ENCODE measurements at places on chromosomes 13 and 19.

GRCh38 chr19:41195675-41196497, 2.9 kb downstream of the CYP2S1 start:
- DNase-seq, result peak; percentile 72

GRCh38 chr13:28204690-28205443, 66.5 kb downstream of the PAN3 start:
- peak; percentile 27 for DNase-seq

DNA sequence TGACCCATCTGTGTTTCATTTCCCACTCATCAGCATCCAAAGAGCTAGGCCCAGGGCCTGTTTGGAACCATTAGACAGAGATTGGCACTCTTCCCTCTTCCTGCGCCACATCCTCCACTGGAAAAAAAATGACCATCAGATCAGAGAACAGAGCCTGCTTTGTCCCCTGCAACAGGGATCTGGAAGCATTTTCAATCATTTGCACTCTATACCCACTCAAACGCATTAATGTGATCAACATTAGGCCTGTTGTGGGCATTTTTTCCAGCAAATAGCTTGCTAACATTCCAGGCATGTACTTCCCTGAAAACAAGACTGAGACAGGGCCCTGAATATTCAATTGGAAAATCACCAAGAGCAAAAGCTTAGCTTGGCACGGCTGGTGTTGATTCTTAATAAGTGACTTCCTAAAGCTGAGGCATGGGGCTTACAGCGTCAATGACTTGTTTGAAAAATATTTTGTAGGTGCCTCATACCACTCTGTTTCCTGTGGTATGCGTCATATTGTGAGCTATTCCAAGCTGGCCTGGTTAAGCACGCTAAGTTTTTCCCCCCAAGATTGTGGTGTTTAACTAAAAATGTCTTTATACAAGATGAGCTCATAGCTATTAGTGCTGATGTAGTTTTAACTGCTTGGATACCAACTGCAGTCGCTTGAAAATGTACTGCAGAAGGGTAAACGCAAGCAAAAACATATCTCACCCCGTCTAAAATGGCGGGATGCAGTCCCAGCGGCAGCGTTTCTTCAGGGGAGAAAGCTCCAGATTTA, 404.4 kb downstream of the SPRY2 start:
- DNase-seq, result no peak

DNA sequence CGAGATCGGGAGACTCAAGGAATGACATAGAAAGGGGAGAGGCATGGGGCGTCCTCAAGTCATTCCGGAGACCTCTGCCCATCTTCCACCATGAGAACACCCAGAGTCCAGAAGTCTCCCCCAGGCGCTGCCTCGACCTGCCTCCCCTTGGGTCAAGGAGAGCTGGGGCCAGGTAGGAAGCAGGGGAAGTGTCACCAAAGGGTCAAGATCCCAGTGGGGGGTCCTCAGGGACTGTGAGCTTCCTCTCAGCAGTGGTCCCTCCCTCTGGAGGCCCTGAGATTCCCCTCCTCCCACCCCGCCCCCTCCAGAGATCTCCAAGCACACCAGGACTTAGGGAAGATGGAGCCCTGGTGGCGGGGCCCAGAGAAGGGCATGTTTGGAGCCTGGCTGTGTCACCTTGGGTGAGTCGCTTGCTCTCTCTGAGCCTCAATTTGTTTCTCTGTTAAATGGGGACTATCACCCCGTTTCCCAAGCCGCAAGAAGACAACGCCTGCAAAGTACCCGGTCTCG, 919 bp downstream of the DACT3 start:
- DNase-seq, result no peak

GRCh38 chr13:74681891-74682290, 547.7 kb upstream of the KLF12 start:
- no peak for DNase-seq

- DNase-seq, result no peak
These were observed 48.3 kb downstream of the MAP4K1 start for GRCh38 chr19:38569368-38569983.

DNA sequence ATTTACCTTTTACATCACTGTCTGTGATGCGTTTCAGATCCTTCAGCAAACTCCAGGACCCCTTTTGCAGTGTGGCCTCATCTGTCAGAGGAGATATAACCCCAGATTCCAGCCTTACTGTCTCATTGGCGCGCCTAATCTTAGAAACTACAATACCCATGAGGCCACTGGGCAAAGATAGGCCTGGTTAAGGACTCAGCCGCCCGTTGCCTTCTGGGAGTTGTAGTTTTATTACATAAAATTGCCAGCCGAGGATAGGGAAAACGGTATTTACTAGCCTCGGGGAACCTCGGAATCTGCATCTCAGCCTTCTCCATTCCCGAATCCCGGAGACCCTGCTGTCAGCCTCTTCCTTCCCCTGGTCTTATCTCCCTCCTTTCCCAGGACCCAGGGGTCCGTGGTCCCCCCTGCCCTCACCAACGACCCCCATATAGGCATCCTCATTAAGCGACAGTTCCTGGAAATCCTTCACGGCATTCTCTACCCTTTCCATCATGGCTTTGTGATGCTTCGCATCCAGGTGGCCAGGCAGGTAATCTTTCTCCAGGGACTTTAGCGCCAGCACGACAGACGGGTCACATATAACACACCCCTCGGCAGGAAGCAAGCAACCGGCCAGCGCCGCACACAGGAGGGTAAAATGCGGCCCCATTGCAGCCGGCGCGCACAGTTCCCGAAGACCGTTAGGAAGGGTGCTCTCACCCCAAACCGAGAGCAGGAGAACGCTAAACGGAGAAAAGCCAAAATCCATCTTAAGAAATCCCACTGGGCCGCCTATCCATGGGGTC, 1.3 kb downstream of the IZUMO1 start:
- peak; percentile 77 for DNase-seq

DNA sequence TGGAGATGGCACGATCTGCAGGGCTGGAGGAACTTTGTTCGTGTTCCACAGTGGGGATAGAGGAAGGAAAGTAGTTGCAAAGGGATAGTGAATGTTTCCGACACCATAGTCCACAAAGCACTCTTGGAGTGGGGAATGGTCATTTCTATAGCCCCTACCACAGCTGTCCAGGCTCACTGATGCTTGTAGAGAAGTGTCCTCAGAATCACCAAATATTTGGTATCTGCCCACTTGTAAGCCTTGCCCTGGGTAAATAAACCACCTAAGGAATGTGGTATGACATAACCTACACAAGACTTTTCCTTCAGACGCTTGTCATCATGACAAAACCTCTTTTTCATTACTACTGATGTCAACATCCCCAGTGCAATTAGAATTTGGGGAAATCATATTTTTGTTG, 686.5 kb upstream of the ARGLU1 start:
- DNase-seq, result no peak

GRCh38 chr19:58586133-58586765, 13.1 kb upstream of the MZF1 start:
- DNase-seq, result no peak

DNA sequence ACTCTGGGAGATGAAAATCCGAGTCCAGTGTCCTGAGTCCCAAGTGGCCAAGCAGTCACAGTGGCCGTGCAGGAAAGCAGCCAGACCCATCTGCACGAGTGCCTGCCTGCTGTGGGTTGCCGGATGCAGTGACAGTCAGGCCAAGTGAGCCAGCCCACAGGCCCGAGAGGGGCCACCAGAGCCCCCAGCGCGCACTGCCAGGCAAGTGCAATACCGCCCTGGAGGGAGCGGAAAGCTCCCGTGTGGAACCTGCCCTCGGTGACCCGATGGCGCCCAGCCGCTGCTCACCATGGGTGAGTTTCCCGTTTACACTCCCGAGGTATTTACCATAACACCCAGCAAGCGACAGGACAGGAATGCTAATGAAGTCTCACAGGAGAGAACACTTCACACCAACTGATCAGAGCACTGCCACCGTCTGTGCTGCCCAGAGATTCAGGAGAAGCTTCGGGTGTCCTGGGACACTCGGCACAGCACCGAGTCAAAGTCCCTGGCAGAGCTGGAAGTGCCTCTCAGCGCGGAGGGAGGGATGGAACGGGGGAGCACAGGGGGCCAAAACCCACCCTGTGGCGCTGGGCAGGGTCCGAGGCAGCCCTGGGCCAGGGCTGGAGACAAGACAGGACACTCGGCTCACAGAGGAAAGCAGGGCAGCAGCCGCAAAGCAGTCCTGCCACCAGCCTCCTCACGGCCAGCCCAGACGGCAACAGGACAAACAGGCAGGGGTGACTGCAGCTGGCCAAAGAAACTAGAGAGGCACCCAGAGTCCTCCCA, 21.3 kb upstream of the TINCR start:
- no peak for DNase-seq

- no peak for DNase-seq
These were observed 20.6 kb upstream of the GTF3A start for GRCh38 chr13:27403727-27404385.

DNA sequence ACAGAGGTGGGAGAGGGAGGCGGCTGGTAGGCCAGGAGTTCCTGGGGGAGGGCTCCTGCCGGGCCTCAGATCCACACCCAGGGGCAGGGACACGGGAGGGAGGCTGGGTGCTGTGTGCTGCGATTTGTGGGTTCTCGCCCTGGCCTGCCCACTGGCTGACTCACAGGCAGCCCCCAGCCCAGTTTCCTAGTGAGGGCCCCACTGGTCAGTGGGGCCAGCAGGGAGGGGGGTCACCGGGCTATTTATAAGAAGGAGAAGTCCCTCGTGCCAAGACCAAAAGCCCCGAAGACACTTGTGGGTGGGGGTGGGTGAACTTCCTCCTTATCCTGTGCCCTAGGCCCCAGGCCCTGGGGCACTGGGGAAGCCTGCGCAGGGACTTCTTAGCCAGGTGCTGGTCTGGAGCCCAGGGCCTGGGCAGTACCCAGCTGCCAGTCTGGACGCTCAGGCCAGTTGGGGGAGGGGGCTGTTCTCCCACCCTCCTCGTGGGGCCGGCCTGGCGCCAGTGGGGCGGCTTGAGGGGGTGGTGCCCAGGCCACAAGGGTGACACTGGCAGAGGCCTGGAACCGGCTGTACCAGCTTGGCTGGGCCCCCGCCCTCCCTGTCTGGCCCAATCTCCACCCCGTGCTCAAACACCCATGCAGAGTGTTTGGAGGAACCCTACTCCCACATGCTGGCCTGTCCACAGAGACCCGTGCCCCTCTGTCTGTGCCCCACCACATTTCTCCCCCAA, 5.0 kb upstream of the JUNB start:
- DNase-seq, result no peak

DNA sequence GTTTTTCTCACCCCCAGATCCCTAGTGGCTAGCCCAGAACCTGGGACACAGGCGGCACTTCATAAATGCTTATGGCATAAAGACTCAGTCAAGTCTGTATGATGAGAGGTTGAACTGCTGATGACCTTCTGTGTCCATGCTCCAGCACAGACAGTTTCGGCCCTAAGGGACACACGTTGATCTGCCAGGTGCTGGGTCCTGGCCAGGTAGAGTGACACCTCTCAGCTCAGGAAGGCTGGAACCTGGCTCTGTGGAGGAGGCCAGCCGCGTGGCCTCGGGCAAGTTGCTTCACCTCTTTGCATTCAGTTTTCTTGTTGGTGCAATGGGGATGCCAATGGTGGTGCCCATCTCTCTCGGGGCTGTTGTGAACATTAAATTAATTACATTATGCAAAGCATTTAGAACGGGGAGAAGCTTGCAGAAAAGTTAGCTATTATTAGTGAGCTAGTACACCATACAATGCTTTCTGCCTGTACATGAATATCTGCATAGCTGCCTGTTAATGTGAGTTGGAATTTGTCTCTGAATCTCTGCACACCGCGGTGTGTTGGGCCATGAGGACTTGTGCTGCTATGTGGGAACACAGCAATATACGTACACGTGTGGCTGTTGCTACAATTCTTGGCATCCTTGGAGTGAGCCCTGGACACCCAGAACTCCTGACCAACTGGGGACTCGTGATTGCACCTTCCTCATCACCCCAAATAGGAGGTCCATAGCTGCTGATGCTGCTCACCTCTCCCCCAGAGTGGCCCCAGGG, 8.4 kb downstream of the GADD45B start:
- DNase-seq, result no peak

DNA sequence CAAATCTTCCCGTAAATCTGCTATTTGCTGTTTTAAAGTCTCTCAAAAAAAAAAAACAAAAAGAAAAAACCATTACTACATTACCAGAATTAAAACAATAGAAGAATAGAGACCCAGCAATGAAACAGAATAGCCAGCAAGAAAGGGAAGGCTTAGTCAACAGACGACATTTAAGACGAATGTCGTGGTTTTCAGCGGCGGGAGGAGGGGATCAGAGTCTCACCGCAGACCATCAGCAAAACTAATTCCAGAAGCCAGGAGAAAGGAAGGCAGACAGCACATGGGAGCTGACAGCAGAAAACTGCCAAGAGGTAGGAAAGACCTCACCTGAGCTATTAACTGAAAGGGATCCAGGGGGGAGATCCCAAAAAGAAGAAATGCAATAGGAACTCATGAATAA, 128.9 kb downstream of the RNF17 start:
- no peak for DNase-seq
